Stimulated activated CD4-positive, alpha-beta T cell treated with anti-CD3 and anti-CD28 coated beads, TNF-alpha, amount 100 ng/mL, for 24 hours (primary cell): ENCODE measurements at places on chromosomes 16 and 17.

DNA sequence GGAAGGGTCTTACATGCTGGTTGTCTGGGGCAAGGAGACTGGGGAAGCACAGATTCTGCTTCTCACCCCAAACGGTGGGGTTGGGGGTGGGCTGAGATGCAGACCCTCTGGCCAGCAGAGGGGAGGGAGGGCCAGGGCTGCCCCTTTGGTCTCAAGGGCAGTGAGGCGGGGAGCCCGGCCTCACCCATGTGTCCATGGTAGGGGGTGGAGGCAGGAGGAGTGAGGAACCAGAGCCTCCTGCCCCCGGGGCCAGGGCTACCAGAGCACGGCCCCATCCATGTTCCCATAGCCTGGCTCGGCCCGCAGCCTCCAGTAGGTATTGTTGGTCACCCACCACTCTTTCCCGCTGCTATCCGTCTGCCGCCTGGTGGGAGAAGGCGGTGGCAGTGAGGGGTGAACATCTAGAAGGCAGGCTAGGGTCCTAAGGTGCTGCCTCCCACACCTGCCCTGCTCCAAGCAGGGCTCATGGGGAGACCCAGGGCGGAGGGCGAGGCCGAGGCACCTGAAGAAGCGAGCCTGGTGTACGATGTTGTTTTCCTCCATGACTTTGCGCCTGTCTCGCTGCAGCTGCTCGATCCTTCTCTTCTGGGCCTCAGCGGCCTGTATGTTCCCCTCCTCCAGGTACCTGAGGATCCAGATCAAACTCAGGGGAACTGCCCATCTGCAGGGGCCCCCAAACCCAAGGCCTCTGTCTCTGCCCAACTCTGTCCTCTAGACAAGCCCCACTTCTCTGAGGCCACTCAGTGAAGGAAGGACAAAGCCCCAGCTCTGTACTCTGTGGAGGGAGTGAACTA lies 13.4 kb downstream of the OSBPL7 start:
- DNase-seq, result no peak

- no peak for DNase-seq
Measured at GRCh38 chr17:36918211-36918691, 19.0 kb upstream of the LHX1 start.

- no peak for DNase-seq
Measured at GRCh38 chr16:48383877-48384519, 1.2 kb downstream of the SIAH1 start.

DNA sequence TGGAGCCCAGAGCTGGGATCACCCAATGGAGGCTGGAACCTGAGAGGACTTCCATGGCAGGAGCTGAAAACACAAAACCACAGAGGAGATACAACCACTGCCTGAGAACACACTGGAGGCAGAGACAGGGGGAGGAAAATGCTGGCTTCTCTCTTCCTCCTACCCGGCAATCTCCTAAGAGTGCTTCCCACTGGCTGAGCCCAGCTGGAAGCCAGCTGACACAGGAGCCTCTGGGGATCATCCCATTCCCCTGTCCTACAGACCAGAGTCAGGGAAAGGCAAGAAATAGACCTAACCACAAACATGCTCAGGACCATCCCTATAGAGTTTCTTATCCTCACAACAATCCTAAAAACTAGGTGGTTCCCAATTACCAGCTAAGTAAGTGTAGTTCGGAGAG lies 112.4 kb upstream of the CDH5 start:
- no peak for DNase-seq

DNA sequence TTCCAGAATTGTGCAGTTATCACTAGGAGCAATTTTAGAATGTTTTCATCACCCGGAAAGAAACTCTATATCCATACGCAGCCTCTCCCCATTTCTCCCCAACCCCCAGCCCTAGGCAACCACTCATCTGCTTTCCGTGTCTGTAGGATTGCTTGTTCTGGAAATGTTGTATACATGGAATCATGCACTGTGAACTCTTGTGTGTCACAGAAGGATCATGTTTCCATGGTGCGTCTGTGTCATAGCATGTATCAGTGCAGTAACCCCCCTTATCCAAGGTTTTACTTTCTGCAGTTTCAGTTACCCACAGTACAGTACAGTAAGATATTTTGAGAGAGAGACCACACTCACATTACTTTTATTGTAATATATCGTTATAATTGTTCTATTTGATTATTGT lies 299.4 kb downstream of the CPPED1 start:
- no peak for DNase-seq

DNA sequence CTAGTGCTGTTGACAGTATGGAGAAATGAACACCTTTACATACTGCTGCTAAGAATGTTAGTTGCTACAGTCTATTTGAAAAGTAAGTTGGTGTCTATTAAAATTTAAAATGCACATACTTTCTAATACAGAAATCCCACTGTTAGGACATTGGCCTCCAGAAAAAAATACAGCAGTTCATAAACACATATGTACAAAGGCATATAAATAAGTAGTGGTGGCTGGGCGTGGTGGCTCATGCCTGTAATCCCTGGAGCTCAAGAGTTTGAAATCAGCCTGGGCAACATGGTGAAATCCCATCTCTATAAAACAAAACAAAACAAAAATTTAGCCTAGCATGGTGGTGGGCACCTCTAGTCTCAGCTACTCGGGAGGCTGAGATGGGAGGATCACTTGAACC lies 13.1 kb downstream of the DCAF7 start:
- DNase-seq, result no peak

- no peak for DNase-seq
Measured at GRCh38 chr17:74715144-74715543, 2.4 kb upstream of the CD300LF start.

- no peak for DNase-seq
Measured at GRCh38 chr16:11030990-11031510, 86.7 kb downstream of the CLEC16A start.

DNA sequence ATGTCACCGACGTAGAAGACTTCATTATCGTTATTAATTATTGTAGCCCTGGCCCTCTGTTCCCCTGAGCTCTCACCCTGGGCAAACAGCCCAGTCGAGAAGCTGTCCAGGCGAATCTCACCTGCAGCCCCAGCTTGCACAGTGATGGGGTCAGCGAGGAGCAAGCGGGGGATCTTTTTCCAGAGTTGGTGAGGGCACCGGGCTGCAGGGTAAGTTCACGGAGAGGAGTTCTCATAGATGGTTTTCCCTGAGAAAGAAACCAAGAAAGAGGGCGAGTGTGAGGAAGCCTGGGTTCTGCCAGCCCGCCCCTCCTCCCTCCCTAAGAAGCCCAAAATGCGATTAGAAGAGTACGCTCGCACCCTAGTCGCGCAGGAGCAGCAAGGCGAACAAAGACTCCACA lies 436 bp downstream of the SPAG5 start:
- no peak for DNase-seq

GRCh38 chr16:84242839-84243238 lies 3.0 kb upstream of the KCNG4 start:
- no peak for DNase-seq

DNA sequence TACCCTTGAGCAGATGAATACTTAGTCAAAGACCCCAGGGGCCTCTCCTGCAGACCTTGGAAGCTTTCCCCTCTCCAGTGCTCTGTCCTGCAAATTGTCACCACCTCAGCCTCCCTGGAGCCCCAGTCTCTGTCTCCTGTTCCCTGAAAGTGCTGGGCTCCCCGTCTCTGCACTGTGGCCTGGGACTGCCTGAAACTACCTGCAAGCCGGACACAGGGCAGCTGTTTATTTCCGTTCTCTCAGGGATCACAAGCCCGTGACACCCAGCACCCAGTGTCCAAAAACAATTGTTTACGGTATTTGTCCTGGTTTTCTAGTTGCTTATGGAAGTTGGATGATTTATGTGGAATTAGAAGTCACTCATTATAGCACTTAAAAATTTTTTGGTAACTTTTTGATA lies 81.6 kb upstream of the CHMP6 start:
- no peak for DNase-seq

- DNase-seq, result peak; percentile 65
Measured at GRCh38 chr17:74457146-74457819, 9.2 kb upstream of the CD300A start.

GRCh38 chr16:55113210-55113609 lies 182.5 kb downstream of the IRX5 start:
- no peak for DNase-seq

DNA sequence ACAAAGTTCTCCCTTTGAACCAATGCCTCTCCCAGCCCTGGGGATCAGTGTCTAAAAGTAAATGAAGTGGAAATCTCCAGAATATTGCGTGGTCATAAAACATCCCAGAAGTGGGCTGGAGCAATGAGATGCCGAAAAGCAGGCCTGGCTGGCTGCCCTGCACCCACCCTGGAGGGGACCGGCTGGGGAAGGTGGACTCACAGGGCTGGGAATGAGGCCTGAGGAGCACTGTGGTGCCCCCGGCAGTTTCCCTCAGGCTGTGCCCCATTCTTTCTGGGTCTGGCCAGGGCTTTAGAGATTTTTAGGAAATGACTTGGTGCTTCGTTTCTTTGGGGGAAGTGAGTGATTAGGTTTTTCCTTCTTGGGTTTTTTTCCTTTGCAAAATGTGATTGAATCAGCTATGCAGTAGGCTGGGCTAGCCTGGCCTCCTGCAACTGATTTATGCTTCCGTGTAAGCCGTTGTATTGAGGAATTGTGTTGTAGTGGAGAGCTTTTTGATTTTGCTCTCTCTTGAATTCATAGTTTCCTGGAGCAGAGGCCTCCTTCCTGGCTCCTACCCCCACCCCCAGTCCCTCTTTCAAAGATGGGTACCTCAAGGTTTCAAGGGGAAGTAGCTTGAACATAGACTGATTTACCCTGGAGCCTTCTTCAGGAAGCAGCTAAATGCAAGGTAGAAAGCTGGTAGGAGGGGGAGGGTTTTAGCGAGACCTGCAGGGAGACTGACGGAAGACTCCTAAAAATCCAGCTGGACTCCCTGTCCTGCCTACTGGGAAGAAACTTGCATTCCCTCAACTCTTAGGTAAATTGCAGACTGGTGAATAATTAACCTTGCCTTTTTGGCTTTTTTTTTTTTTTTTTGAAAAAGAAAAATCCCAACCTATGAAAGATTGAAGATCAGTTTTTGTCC lies 170.2 kb downstream of the RAB11FIP4 start:
- DNase-seq, result no peak

DNA sequence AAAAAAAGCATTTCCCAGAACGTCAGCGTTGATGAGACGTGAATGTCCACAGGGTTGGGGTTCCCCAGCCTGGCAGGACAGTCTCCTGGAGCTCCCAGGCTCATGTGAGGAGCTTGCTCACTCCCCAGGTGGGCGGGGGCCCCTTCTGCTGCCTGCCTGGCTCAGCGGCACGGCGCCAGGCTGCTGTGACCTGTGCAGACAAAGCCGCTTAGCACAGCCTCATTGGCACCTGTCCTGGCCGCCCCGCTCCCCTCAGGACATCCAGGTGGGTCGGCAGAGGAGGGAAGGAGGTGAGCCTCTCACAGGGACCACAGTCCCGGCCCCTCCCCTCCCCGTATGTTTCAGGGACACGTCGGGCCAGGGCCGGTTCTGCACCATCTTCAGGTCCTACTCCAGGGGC lies 12.9 kb upstream of the WFIKKN1 start:
- DNase-seq, result no peak

DNA sequence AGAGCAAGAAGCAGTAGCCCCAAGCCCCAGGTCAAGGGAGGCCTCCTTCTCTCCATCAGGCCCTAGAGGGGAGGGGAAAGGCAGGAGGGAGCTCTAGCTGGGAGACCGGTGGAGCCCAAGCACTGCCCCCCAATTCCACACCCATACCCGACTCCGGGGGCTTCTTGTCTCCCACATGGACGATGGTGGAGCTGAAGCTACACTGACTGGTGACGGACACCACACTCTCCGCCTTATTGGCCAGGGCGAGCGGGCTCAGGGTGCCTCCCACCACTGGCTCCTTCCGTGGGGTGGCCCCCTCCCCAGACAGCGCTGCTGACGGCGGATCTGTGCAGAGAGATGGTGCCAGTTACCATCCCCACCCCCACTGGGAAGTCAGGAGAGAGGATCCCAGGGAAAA lies 6.4 kb downstream of the PER1 start:
- no peak for DNase-seq

GRCh38 chr16:63361032-63361624 lies 1324.9 kb upstream of the CDH8 start:
- no peak for DNase-seq
